PC-3 (cell line): ENCODE measurements at places on chromosomes 7 and 10. TPM values are rescaled to one million over a fixed set of nuclear protein-coding genes. Genes with fewer than 3 reads are reported as not detected.
A peak's percentile ranks its signal among the peaks of the same experiment; 100 is the strongest.

Gene GNAT3
- total RNA-seq: not detected in 2 replicates

Gene INTS15
- 22.7 and 23.5 TPM in 2 replicates for total RNA-seq

Gene CNPY1
- not detected in 2 replicates for total RNA-seq

Gene RAPGEF5
- total RNA-seq: 5.6 and 10.8 TPM in 2 replicates

Gene SLC29A4
- 6.7 and 8.9 TPM in 2 replicates for total RNA-seq

Gene TAS2R16
- total RNA-seq: not detected in 2 replicates

Gene MLXIPL
- 4.7 and 6.9 TPM in 2 replicates for total RNA-seq

Gene EPO
- not detected in 2 replicates for total RNA-seq

Gene BNIP3
- total RNA-seq: 197 and 225 TPM in 2 replicates

Gene YAE1
- total RNA-seq: 14.7 and 23.6 TPM in 2 replicates

DNA sequence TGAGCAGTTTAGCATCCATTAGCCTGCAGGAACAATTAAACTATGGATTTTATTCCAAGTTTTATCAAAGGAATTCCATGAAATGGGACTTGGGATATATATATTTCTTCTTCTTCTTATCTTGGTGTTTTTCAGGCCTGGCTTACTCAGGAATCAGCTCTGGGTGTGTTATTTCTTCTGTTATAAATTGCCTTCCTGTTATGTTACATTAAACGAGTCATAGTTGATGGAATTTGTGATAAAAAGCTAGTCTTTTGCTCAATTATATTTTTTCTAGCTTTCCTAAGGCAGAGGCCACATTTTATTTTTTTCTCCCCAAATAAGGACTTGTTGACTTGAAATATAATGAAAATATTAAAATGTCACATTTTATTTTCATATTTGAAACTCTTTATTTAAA lies 141.3 kb downstream of the EPC1 start:
- H3K4me1 ChIP-seq: no peaks in the 10 kb centered on the region
- no peaks in the 10 kb centered on the region for H3K36me3 ChIP-seq
- DNase-seq: no peak
- H3K27ac ChIP-seq: no peak overlapping the region
- H3K27me3 ChIP-seq: no peaks in the 10 kb centered on the region
- no peak overlapping the region for H3K4me3 ChIP-seq

- no peaks in the 10 kb centered on the region for H3K27me3 ChIP-seq
- no peaks in the 10 kb centered on the region for H3K36me3 ChIP-seq
- H3K4me3 ChIP-seq: no peak overlapping the region
These were observed 94.4 kb upstream of the STEAP4 start for GRCh38 chr7:88401009-88401623.

DNA sequence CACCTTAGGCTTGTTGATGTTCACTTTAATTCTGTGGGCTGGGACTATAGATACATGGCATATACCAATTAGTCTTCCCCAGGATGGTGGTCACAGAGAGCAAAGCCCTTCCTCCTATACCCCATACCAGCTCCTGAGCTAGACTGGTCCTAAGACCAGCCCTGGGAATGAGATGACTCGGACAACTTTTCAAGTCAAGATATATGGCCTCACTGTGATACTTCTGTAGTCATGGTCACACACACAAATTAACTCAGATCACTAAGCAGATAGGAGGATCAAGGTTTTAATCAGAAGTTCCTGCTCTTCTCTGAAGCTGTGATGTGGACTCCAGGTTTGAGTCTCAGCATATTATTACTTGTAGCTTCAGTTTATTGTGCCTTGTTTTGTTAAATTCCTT lies 53.1 kb downstream of the SLK start:
- no peak for DNase-seq
- H3K4me3 ChIP-seq: no peak overlapping the region
- H3K4me1 ChIP-seq: peaks cover 22% of the 10 kb centered on the region
- peaks cover 36% of the 10 kb centered on the region; the same call in 1 of the 2 replicates for H3K36me3 ChIP-seq
- no peak overlapping the region for H3K27ac ChIP-seq
- H3K27me3 ChIP-seq: no peaks in the 10 kb centered on the region

DNA sequence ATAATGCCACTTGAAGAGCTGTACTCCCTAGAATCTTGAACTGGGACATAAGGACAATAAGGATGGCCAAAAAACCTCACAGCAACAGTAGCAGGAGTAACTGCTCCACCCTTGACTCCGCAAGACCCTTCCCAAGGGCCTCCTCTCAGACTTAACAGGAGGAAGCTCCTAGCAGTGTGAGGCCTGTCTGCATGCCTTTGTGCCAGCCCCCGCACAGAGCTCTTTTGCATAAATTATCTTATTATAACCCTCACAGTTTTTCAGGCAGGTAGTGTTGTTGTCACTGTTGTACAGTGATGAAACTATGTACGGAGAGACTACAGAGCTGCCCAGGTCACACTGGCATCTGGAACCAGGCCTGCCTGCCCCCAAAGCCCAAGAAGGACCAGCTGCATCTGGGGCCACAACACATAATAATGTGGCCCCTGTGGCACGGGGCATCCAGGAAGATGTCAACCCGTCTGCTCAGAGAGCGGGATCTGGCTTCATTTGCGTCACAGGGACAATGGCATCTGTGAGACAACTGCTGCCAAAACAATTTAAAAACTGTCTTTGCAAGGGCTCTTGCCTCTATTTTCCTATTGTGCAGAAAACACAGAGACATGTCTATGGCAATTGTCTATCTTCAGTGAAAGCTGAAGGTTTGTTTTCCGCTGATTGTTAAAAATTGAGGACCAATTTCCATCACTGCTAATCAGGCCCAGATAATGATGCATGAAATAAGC lies 249.3 kb upstream of the GRB10 start:
- H3K4me3 ChIP-seq: no peak overlapping the region
- no peaks in the 10 kb centered on the region for H3K36me3 ChIP-seq
- H3K27ac ChIP-seq: no peak overlapping the region
- H3K27me3 ChIP-seq: no peaks in the 10 kb centered on the region

DNA sequence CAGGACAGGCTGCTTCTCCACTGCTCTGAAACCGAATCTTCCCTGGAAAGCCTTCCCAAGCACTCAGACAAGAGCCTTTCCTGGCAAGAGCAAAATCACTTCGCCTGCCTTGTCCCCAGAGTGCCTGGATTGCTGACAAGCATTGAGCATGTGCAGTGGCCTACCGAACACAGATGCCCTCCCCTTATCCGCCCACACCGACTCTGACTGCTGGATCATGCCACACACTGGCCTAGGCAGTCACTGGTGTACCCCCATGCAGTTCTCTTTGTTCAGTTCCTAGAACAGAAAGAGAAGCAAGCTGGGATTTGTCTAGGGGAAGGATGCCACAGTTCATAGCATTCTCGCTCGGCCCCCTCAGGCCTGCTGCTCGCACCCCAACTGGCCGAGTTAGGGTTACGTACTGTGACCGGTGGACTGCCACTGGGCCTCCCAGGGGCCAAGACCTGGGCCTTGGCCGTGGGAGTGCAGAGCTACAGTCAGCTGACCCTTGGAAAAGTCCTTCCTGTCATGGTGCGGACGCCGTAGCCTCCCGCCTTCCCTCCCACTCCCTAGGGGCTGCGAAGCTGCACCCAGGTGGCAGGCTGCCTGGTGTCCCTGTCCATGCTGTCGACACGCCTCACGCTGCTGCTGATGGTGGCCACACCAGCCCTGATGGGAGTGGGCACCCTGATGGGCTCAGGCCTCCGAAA lies 6.9 kb downstream of the ABCB8 start:
- no peaks in the 10 kb centered on the region; the same call in 1 of the 2 replicates for H3K36me3 ChIP-seq
- peaks cover 18% of the 10 kb centered on the region for H3K4me1 ChIP-seq
- H3K4me3 ChIP-seq: no peak overlapping the region
- no peak overlapping the region for H3K27ac ChIP-seq
- no peak for DNase-seq
- no peaks in the 10 kb centered on the region for H3K27me3 ChIP-seq

DNA sequence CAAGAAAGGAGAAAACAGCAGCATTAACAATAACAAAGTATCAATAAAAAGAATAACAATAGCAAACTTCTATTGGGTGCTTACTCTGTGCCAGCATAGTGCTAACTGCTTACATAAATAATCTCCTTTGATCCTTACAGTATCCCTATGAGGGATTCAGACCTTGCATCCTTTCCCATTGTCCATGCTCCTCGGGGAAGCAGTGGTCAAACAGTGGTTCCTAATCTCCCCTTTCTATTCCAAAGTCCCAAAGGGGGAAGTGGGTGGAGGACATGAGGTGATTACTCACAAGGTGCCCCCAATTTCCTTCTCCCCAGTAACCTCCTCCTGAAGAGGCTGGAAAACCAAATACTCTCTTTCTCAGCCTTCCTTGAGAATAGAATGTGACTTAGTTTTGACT lies 22.0 kb upstream of the MSMB start:
- no peak for DNase-seq
- no peak overlapping the region for H3K27ac ChIP-seq
- H3K4me1 ChIP-seq: no peaks in the 10 kb centered on the region

DNA sequence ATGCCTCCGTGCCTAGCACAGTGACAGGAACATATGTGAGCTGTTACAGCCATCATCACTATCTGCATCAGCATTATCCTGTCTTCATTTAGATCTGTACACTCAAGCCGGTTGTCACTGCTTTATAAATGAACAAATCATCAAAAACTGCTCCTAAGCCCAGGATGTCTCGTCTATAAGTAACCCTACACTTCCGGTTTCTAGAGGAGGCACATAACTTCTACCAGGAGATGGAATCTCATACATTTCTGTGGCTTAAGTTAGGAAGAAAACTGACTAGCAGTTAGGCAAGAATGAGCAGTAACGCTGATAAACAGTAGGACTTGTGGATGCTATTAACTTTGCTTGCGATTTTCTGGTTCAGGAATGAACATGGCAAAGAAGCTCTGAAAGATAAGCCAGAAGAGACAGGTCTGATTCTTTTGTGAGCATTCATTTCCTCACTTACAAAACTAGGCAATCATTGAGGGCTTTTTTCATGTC lies 1199.2 kb downstream of the SORCS3 start:
- H3K27me3 ChIP-seq: peaks cover 12% of the 10 kb centered on the region; the same call in 1 of the 2 replicates
- H3K27ac ChIP-seq: no peak overlapping the region
- DNase-seq: no peak

GRCh38 chr7:137282043-137282442 lies 61.5 kb downstream of the PTN start:
- peaks cover 15% of the 10 kb centered on the region; the same call in 1 of the 2 replicates for H3K27me3 ChIP-seq
- H3K4me1 ChIP-seq: no peaks in the 10 kb centered on the region
- no peak overlapping the region for H3K4me3 ChIP-seq
- H3K27ac ChIP-seq: no peak overlapping the region
- no peak for DNase-seq

- H3K27me3 ChIP-seq: no peaks in the 10 kb centered on the region
- H3K27ac ChIP-seq: no peak overlapping the region
- no peaks in the 10 kb centered on the region for H3K4me1 ChIP-seq
- H3K4me3 ChIP-seq: no peak overlapping the region
- no peaks in the 10 kb centered on the region for H3K36me3 ChIP-seq
These were observed 7.2 kb upstream of the MBL2 start for GRCh38 chr10:52779541-52780390.

- H3K27me3 ChIP-seq: no peaks in the 10 kb centered on the region
- H3K4me1 ChIP-seq: peaks cover 45% of the 10 kb centered on the region
- H3K27ac ChIP-seq: peak overlapping the region; percentile 54
These were observed 182.1 kb downstream of the ARID5B start for GRCh38 chr10:62083412-62084267.

DNA sequence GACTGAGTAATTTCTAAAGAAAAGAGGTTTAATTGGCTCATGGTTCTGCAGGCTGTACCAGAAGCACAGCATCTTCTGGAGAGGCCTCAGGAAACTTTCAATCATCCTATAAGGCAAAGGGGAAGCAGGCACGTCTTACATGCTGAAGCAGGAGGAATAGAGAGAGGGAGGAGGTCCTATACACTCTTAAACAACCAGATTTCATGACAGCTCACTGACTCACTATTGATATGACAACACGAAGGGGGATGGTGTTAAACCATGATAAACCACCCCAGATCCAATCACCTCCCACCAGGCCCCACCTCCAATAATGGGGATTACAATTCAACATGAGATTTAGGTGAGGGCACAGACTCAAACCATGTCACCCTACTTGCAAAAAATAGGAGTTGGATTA lies 201.5 kb downstream of the CDK14 start:
- no peaks in the 10 kb centered on the region for H3K27me3 ChIP-seq
- H3K27ac ChIP-seq: no peak overlapping the region
- DNase-seq: no peak
- H3K36me3 ChIP-seq: peaks cover 10% of the 10 kb centered on the region; the same call in 1 of the 2 replicates
- no peaks in the 10 kb centered on the region for H3K4me1 ChIP-seq

DNA sequence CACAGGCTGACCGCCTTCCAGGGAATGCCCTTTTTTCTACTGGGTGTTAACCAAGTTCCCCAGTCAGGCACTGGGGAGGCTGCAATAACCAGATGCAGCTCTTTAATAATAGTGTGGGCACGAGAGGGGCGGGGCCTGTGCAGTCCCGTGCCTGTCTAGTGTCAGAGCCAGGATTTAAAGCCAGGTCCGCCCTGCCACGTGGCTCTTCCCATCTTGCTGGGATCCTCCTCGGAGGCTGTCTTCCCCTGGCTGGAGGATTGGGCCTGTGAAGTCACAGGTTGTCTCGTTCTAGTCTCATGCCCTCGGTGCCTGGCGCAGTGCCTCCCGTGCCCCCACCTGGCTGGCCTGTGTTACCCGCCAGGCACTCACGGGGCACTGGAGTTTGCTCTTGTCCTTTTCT lies 25.2 kb downstream of the TMEM120A start:
- H3K27ac ChIP-seq: no peak overlapping the region
- DNase-seq: no peak
- no peaks in the 10 kb centered on the region for H3K27me3 ChIP-seq
- H3K4me1 ChIP-seq: no peaks in the 10 kb centered on the region

DNA sequence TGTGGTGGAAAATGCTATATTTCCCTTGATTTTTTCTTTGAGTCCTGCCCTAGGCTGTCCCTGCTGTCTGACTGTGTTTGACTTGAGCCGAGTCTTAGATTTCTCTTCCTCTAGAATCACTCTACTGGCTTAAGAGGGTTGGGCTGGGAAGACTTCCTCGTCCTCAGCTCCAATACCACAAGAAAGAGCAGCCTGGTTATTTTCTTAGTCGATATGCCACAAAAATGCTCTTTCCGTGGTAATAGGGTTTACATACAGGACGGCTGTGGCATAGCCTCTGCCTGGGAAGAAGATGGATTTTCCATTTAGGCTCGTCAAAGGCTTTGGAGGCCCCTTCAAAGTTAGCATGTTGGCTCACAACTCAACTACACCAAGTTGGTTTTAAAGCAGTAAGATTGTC lies 212.0 kb upstream of the IGFBP3 start:
- H3K36me3 ChIP-seq: no peaks in the 10 kb centered on the region
- H3K4me3 ChIP-seq: no peak overlapping the region
- no peak for DNase-seq
- H3K27me3 ChIP-seq: no peaks in the 10 kb centered on the region
- H3K4me1 ChIP-seq: no peaks in the 10 kb centered on the region

DNA sequence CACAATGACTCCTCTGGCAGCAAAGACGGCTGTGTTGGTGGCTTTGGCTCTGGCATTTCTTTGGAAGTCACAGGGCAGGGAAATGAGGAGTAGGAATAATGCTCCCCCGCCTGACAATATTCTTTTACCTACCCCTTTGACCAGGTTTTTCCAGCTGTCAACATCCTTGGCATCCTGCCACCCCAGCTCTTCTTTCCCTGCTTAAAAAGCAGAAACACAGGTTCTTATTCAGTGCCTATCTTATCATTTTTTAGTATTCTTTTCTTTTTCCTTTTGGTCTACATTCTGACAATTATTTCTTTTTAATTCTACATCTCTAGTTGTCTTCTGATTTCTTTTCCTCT lies 97.7 kb downstream of the CREB5 start:
- no peak for DNase-seq
- H3K36me3 ChIP-seq: no peaks in the 10 kb centered on the region
- no peak overlapping the region for H3K27ac ChIP-seq
- H3K4me1 ChIP-seq: no peaks in the 10 kb centered on the region
- no peak overlapping the region for H3K4me3 ChIP-seq

- H3K27ac ChIP-seq: peak overlapping the region; percentile 97
- DNase-seq: peak; percentile 17
- no peaks in the 10 kb centered on the region for H3K27me3 ChIP-seq
- 0 out of 2 replicates have a peak, but pooled peaks cover 4% of the 10 kb centered on the region for H3K36me3 ChIP-seq
- peaks cover 24% of the 10 kb centered on the region for H3K4me1 ChIP-seq
These were observed 80.1 kb downstream of the SVIL start for GRCh38 chr10:29554660-29555059.
